ENCODE measurements at places on chromosomes 1 and 21.

GRCh38 chr1:201825245-201825644, 3.7 kb upstream of the IPO9 start:
- DNase-seq: no peak

DNA sequence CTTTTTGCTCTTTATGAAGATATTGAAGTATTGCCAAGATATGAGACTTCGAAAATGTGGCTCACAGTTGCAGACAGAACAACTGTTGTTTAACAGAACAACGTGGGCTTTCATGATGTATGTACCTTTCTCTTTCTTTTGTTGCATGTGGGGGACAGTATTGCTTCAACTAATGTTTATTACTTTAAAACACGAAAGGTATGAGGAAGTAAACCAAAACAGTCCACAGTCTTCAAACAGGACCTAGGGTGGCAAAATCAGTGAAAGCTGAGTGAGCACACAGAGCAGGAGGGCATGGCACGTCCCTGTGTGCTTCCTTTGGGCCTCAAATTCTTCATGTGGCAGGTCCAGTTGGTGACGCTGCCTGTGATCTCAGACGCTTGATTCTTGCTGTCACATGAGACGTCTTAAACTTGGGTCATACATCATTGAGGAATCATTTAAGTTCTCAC, 7.8 kb upstream of the CHAF1B start:
- no peak for DNase-seq

DNA sequence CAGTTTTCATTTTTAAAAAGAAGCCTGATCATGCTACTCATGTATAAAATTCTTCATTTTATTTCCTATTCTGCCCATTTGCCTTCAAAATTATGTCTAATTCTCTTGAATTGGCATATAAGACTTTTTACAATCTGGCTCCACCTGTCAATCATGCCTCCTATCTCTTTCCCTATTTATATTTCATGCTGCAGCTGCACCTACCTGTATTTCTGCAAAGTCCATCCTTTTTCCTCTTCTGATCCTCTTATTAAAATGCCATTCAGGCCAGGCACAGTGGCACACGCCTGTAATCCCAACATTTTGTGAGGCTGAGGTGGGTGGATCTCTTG, 30.6 kb upstream of the UAP1 start:
- no peak for DNase-seq

DNA sequence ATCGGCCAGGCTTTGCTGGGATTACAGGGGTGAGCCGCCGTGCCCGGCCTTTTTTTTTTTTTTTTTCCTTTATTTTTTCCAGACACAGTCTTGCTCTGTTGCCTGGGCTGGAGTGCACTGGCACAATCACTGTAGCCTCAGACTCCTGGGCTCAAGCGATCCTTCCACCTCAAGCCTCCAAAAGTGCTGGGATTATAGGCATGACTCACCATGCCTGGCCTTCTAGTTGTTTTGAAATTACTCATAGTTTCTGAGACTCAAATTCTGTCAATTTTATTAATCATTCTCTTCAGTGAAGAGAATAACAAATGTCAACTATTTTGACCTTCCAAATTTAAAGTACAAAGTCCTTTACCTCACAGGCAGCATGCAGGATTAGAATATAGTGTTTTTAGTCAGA, 374.5 kb downstream of the PLA2G4A start:
- DNase-seq: no peak

DNA sequence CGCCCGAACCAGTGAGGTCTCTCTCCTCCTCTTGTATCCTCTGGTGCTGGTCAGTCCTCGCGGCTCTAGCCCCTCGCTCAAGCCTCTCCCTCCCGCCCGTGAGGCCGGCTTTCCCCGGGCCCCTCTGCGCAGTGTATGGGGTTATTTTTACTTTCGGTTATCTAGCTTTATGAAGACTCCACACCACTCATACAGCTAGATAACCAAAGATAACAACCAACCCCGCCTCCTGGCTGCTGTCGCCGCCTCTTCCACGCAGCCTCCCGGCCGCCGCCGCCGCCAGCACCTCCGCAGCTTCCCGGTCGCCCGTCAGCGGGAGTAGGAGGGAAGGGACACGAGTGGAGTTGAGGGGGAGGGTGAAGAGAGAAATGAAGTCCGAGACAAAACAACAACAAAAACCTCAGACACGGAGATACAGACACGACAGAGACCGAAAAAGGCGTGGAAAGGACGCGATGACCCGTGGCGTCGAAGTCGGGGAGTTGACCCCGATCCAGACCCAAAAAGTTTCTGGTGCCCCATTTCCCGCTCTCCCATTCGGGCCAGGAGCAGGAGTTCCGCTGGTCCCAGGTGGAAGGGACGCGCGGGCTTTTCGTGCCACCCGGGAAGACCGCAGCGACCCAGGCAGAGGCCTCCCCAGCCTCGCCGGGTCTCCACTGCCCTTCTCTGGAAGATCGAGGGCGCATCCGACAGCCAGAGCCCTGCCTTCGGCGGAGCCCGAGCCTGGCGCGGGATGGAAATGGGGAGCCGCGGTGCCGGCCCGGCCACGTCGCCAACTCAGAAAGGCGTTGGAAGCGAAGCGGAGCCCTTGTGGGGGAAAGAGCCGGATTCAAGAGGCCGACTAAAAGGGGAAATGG, 51.4 kb downstream of the RHBG start:
- DNase-seq: peak; percentile 50

- peak; percentile 43 for DNase-seq
These were observed 3.2 kb upstream of the THEMIS2 start for GRCh38 chr1:27868932-27869718.

Measured in activated naive CD4-positive, alpha-beta T cell treated with anti-CD3 and anti-CD28 coated beads, Interleukin-2, amount 50 U/mL, for 16 hours (primary cell).